ENCODE measurements at places on chromosomes 12 and 14. TPM values are rescaled to one million over a fixed set of nuclear protein-coding genes. Genes with fewer than 3 reads are reported as not detected.

The RAD9B gene
- 0.95 TPM for total RNA-seq

The REM2 gene
- total RNA-seq, result 0.33 TPM

The ZC2HC1C gene
- total RNA-seq, result 1.6 TPM

The ZFC3H1 gene
- total RNA-seq, result 63.3 TPM

- no peak for DNase-seq
- H3K27ac ChIP-seq, result no peak overlapping the region
- H3K4me1 ChIP-seq, result no peaks in the 10 kb centered on the region
Measured at GRCh38 chr12:63083046-63083445, 68.0 kb downstream of the AVPR1A start.

GRCh38 chr12:94434171-94434570 is 25.5 kb downstream of the CEP83 start:
- no peaks in the 10 kb centered on the region for H3K27me3 ChIP-seq
- DNase-seq, result no peak
- H3K4me1 ChIP-seq, result peaks cover 27% of the 10 kb centered on the region

DNA sequence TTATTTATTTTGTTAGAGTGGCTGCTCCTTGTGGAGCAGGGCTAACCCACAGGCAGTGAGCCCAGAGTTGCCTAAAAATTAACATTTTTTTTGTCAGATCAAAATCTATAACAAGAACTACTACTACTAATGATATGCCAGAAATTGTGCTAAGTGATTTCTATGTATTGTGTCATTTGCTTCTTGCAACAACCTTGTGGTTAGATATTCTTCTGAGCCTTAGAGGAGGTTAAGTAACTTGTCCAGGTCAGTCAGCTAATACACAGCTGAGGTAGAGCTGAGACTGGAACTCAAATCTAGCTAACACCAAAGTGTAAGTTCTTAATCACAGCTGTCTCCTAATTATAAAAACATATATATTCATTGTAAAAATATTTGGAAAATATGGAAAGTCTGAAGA is 29.8 kb downstream of the CFL2 start:
- DNase-seq, result no peak
- H3K27ac ChIP-seq, result no peak overlapping the region
- peaks cover 9% of the 10 kb centered on the region for H3K27me3 ChIP-seq
- H3K36me3 ChIP-seq, result no peaks in the 10 kb centered on the region
- peaks cover 2% of the 10 kb centered on the region for H3K4me1 ChIP-seq

DNA sequence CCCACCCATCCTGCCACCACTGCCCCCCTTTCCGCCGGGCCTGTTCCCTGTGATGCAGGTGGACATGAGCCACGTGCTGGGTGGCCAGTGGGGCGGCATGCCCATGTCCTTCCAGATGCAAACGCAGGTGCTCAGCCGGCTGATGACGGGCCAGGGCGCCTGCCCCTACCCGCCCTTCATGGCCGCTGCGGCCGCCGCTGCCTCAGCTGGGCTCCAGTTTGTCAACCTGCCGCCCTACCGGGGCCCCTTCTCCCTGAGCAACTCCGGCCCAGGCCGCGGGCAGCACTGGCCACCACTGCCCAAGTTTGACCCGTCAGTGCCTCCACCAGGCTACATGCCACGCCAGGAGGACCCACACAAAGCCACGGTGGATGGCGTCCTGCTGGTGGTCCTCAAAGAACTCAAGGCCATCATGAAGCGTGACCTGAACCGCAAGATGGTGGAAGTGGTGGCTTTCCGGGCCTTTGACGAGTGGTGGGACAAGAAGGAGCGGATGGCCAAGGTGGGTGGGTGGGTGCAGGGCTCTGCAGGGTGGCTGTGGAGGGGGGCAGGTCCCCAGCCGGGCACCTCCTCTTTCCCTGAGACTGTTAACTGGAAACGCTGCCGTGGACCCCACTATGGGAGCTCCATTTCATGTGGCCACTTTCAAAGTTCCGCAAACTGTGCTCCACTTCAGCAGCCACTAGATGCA is 10.8 kb downstream of the SETD1B start:
- no peak for DNase-seq
- no peak overlapping the region for H3K27ac ChIP-seq
- no peak overlapping the region for H3K4me3 ChIP-seq

GRCh38 chr12:79715308-79715707 is 24.5 kb upstream of the PAWR start:
- no peaks in the 10 kb centered on the region for H3K4me1 ChIP-seq
- no peaks in the 10 kb centered on the region for H3K27me3 ChIP-seq
- H3K36me3 ChIP-seq, result no peaks in the 10 kb centered on the region
- H3K27ac ChIP-seq, result no peak overlapping the region
- DNase-seq, result no peak

GRCh38 chr12:97875064-97875463 is 412.5 kb downstream of the RMST start:
- H3K36me3 ChIP-seq, result no peaks in the 10 kb centered on the region
- H3K4me1 ChIP-seq, result no peaks in the 10 kb centered on the region
- DNase-seq, result no peak
- H3K27ac ChIP-seq, result no peak overlapping the region

DNA sequence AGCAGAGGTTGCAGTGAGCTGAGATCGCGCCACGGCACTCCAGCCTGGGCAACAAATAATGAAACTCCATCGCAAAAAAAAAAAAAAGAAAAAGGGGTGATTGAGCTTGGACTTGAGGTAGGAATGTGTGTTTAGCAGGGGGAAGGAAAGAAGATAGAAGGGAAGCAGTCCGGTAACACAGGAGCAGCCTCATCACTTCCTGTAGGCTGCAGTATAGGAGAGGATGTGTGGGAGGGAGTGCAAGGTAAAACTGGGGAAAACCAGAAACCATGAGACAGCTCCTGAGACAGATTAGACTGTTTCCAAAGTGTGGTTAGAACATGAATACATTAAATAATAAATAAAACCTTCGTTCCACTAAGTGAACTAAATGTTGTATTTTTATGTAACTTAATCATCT is 49.2 kb downstream of the FGD4 start:
- H3K4me1 ChIP-seq, result peaks cover 10% of the 10 kb centered on the region
- H3K4me3 ChIP-seq, result no peak overlapping the region
- no peak for DNase-seq
- peaks cover 3% of the 10 kb centered on the region for H3K27me3 ChIP-seq
- no peak overlapping the region for H3K27ac ChIP-seq

GRCh38 chr12:58365087-58365390 is 423.7 kb downstream of the ATP23 start:
- DNase-seq, result no peak
- no peaks in the 10 kb centered on the region for H3K36me3 ChIP-seq
- no peak overlapping the region for H3K4me3 ChIP-seq

GRCh38 chr12:47417121-47417520 is 288.7 kb downstream of the RPAP3 start:
- peaks cover 8% of the 10 kb centered on the region for H3K36me3 ChIP-seq
- no peak overlapping the region for H3K27ac ChIP-seq
- H3K27me3 ChIP-seq, result no peaks in the 10 kb centered on the region
- no peak overlapping the region for H3K4me3 ChIP-seq
- H3K4me1 ChIP-seq, result peaks cover 31% of the 10 kb centered on the region
- DNase-seq, result no peak

DNA sequence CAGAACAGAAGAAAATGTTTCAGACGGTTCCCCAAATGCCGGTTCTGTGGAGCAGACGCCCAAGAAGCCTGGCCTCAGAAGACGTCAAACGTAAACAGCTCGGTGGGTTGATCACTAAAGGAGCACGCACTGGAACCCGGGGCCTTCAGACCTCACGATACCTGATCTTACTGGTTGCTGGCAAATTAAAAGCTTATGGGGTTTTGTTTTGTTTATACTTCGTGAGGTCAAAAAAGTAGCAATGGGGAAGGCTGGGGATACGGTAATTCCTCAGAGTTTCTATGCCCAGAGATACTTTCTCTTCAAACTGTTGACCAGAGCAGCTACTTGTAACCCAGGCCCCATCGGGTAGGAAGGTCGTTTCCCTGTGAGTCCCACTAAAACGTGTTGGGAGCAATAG is 1.7 kb downstream of the CDKN1B start:
- peak overlapping the region; percentile 99 for H3K27ac ChIP-seq
- peaks cover 49% of the 10 kb centered on the region for H3K4me1 ChIP-seq
- DNase-seq, result peak; percentile 78
- no peaks in the 10 kb centered on the region for H3K27me3 ChIP-seq
- H3K36me3 ChIP-seq, result peaks cover 55% of the 10 kb centered on the region

- peaks cover 2% of the 10 kb centered on the region for H3K36me3 ChIP-seq
- H3K27me3 ChIP-seq, result no peaks in the 10 kb centered on the region
- peaks cover 3% of the 10 kb centered on the region for H3K4me1 ChIP-seq
- peak; percentile 64 for DNase-seq
- no peak overlapping the region for H3K4me3 ChIP-seq
Measured at GRCh38 chr12:89129167-89129870, 223.0 kb downstream of the DUSP6 start.

DNA sequence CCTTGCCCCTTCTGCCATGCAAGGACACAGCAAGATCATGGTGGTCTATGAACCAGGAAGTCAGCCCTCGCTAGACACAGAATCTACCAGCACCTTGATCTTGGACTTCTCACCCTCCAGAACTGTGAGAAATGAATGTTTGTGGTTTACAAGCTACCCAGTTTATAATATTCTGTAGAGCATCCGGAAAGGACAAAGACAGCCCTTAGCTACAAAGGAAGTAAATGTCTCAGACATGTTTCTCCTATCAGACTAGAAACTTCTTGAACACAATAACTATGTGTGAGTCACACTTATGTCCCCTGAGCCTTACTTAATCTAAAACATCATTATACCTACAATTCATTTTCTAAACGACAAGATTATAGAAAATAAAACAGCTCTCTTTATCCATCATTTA is 176.7 kb downstream of the KLHL28 start:
- no peaks in the 10 kb centered on the region for H3K4me1 ChIP-seq
- H3K27ac ChIP-seq, result no peak overlapping the region
- no peak for DNase-seq
- H3K27me3 ChIP-seq, result no peaks in the 10 kb centered on the region

DNA sequence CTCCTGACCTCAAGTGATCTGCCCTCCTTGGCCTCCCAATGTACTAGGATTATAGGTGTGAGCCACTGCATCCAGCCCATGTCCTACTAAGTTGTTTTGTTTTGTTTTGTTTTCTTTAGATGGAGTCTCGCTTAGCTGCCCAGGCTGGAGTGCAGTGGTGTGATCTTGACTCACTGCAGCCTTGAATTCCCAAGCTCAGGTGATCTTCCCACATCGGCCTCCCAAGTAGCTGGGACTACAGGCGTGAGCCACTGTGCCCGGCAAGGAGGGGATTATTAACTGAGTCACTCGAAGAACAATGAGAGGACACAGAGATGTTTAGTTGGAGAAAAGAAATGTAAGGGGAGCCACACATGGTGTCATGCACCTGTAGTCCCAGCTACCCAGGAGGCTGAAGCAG is 18.0 kb upstream of the ERBB3 start:
- no peak for DNase-seq
- peaks cover 7% of the 10 kb centered on the region for H3K27me3 ChIP-seq
- H3K27ac ChIP-seq, result no peak overlapping the region

- no peak overlapping the region for H3K4me3 ChIP-seq
- peak; percentile 91 for DNase-seq
Measured at GRCh38 chr12:109775172-109775881, 57.9 kb downstream of the TRPV4 start.

DNA sequence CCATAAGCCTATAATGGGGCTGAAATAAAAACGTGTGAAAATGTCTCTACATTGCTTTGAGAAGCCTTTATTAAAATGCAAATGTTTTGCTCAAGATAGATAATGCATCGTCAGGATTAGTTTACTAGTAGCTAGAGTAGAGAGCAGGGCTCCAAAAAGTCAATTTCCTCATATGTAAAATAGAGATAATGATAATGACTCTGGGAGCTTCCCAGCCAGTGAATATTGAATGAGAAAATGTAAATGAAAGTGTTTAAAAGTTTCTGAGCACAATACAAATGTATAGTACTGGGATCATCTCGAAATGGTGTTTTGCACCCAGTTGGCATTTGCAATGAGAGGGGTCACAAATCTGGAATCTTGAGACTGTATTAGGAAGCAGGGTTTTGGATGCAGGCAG is 135.3 kb downstream of the OTOGL start:
- DNase-seq, result no peak
- no peaks in the 10 kb centered on the region for H3K27me3 ChIP-seq
- H3K4me1 ChIP-seq, result no peaks in the 10 kb centered on the region
- no peak overlapping the region for H3K4me3 ChIP-seq

GRCh38 chr12:78888568-78888967 is 24.0 kb downstream of the SYT1 start:
- H3K27me3 ChIP-seq, result no peaks in the 10 kb centered on the region
- H3K4me3 ChIP-seq, result no peak overlapping the region
- no peaks in the 10 kb centered on the region for H3K36me3 ChIP-seq
- no peak overlapping the region for H3K27ac ChIP-seq

DNA sequence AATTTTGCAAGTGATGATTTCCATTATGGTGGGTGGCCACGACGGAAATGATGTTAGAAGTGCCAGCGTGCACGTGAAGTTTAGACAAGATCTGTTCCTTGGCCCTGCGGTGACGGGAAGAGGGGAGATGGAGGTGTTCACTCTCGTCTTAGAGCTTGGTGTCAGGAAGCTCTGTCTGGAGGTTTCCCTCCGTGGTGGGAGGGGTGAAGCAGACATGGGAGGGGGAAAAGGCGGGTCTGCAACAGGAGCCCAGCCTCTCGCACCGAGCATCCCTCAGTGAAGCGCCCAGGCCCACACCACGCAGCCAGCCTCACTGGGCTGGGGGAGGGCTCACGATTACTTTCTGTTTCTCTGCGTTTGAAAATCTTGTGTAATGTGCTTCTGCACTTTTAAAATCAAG is 26.3 kb downstream of the EML1 start:
- H3K27me3 ChIP-seq, result peaks cover 28% of the 10 kb centered on the region
- no peak overlapping the region for H3K27ac ChIP-seq

DNA sequence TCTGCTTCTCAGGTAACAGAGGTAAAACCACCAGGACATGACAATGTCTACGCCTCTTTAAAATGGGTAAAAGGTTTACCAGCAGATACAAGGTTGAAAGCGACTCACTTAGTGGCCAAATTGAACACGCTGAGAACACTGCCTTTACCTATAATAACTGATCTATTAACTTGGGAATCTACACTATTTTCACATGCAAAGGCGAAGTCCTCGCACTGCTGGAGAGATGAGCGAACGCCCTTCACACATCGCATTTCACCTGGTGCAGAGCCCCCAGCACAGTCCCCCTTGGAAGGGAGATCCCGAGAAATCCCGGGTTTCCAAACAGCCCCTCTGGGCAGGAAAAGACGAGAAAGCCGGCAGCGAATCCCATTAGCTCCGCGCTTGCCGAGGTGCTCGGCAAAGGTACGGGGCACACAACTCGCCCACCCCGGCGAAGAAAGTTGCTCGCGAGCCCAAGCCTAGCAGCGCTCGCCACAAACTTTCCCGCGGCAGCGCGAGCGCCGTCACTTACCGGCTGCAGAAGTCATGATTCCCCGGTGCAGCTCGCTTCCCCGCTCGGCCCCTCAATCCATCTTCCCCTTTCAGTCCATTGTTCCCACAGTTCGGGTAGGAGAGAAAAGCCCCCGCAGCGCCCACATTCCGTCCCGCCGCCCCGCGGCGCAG is 423 bp downstream of the FGD6 start:
- peaks cover 24% of the 10 kb centered on the region for H3K4me1 ChIP-seq
- peak overlapping the region; percentile 59 for H3K27ac ChIP-seq
- DNase-seq, result no peak
- peaks cover 15% of the 10 kb centered on the region for H3K27me3 ChIP-seq
- H3K4me3 ChIP-seq, result peak overlapping the region; percentile 89

GRCh38 chr12:21413369-21414277 is 23.8 kb upstream of the PYROXD1 start:
- DNase-seq, result no peak
- H3K27me3 ChIP-seq, result peaks cover 21% of the 10 kb centered on the region
- H3K36me3 ChIP-seq, result no peaks in the 10 kb centered on the region
- no peak overlapping the region for H3K27ac ChIP-seq

GRCh38 chr14:20143911-20144310 is 5.3 kb downstream of the OR4N5 start:
- peaks cover 3% of the 10 kb centered on the region for H3K27me3 ChIP-seq
- no peak for DNase-seq
- H3K27ac ChIP-seq, result no peak overlapping the region
- no peak overlapping the region for H3K4me3 ChIP-seq
